Large intestine (tissue), 12 donors: ENCODE measurements at places on chromosomes 5 and 9. TPM values are rescaled to one million over a fixed set of nuclear protein-coding genes. Genes with fewer than 3 reads are reported as not detected.

- no peak for DNase-seq
- H3K27me3 ChIP-seq: no peaks in the 10 kb centered on the region
- H3K27ac ChIP-seq: no peak overlapping the region
- H3K4me1 ChIP-seq: peaks cover 43% of the 10 kb centered on the region
- H3K4me3 ChIP-seq: no peak overlapping the region
Measured at GRCh38 chr5:172861461-172861860, 27.4 kb downstream of the ERGIC1 start.

Gene SLC34A1
- not detected for polyA plus RNA-seq

Gene FCN2
- polyA plus RNA-seq: 0.04 TPM

- H3K27ac ChIP-seq: no peak overlapping the region
- no peak overlapping the region for H3K4me3 ChIP-seq
- H3K27me3 ChIP-seq: peaks cover 32% of the 10 kb centered on the region
- DNase-seq: no peak
Measured at GRCh38 chr5:140631036-140631417, 1.9 kb downstream of the CD14 start.

DNA sequence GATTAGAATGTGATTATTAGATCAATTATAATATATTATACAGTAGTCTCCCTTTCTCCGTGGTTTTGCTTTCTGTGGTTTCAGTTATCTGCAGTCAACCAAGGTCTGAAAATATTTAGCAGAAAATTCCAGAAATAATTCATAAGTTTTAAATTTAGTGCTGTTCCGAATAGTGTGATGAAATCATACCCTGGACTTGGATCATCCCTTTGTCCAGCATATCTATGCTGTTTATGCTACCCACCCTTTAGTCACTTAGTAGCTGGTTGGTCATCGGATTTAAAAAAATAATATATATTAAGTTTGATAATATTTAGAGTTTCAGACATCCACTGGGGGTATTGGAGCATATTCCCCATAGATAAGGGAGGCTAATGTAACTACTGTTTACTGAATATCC, 19.6 kb downstream of the RMI1 start:
- peaks cover 3% of the 10 kb centered on the region for H3K4me1 ChIP-seq
- H3K4me3 ChIP-seq: no peak overlapping the region
- H3K36me3 ChIP-seq: peaks cover 7% of the 10 kb centered on the region
- H3K27ac ChIP-seq: no peak overlapping the region

DNA sequence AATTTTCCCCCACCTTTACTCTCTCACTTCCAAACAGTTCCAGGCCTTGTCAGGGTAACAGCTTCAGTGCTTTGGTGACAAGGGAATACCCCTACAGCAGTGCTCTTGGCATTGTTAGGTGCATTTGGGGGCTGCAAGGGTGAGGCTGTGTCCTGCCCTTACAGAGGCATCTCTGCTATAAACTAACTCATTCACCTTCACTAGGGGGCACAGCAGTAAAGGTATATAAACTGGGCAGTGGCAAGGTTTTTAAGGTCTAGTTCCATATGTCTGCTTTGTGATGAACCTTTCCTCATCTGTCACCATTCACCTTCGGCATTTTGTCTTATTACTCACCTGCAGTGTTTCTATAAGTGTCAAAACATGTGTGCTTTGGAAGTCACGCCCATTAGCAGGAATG, 79.1 kb upstream of the GPR151 start:
- no peak overlapping the region for H3K4me3 ChIP-seq
- H3K27me3 ChIP-seq: peaks cover 3% of the 10 kb centered on the region
- H3K36me3 ChIP-seq: no peaks in the 10 kb centered on the region
- DNase-seq: no peak

Gene AMBP
- polyA plus RNA-seq: 3.6 TPM

- H3K36me3 ChIP-seq: no peaks in the 10 kb centered on the region
- H3K4me3 ChIP-seq: no peak overlapping the region
- H3K4me1 ChIP-seq: no peaks in the 10 kb centered on the region
- H3K27ac ChIP-seq: no peak overlapping the region
Measured at GRCh38 chr5:147327421-147327820, 92.6 kb downstream of the STK32A start.

- no peak overlapping the region for H3K4me3 ChIP-seq
- H3K36me3 ChIP-seq: peaks cover 38% of the 10 kb centered on the region
- H3K27ac ChIP-seq: peak overlapping the region; percentile 39
- peaks cover 5% of the 10 kb centered on the region for H3K4me1 ChIP-seq
- peak; percentile 60 for DNase-seq
Measured at GRCh38 chr9:2043881-2044462, 28.8 kb downstream of the SMARCA2 start.

Gene ITGA2
- polyA plus RNA-seq: 13.7 TPM

- no peak overlapping the region for H3K4me3 ChIP-seq
- H3K4me1 ChIP-seq: no peaks in the 10 kb centered on the region
- no peaks in the 10 kb centered on the region for H3K27me3 ChIP-seq
- H3K36me3 ChIP-seq: no peaks in the 10 kb centered on the region
Measured at GRCh38 chr5:24732184-24732583, 87.4 kb upstream of the CDH10 start.

Gene MEF2C
- 14.4 TPM for polyA plus RNA-seq

Gene FAM151B
- 1.2 TPM for polyA plus RNA-seq

DNA sequence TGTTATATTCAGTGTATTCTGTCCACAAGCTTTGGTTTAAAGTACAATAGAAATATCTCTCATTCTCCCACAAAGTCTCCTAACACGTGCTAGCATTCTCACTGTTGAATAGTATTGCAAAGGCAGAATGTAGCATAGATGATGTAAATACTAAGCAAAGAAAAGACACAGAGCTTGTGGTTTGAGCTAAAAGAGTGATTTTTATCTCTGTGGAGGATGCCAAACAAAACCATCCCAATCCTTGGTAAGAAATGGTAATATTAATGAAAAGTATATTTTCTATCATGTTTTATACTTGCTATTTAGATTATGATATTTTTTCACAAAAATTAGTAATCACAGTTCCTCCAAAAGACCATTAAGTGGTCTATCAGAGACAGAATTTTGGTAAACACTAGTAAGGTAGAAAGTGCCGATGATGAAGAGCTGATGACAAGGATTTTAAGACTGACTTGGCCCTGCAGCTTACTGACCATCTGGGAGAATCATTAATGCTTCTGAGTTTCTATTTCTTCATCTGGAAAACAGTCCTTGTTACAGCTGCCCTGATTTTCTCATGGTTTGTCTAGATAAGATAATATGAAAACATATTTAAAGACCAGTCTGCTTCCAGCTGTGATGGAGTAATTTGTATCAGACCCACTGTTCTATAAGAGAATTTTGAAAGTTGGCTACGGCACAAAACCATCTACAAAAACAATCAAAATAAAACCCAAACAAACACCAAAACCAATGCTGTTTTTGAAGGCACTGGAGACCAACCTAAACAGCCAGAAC, 510.2 kb downstream of the SPATA31D1 start:
- no peaks in the 10 kb centered on the region for H3K27me3 ChIP-seq
- H3K4me3 ChIP-seq: no peak overlapping the region
- no peaks in the 10 kb centered on the region for H3K4me1 ChIP-seq
- DNase-seq: no peak
- H3K27ac ChIP-seq: no peak overlapping the region

GRCh38 chr9:99239341-99240060, 17.4 kb downstream of the SEC61B start:
- H3K36me3 ChIP-seq: peaks cover 14% of the 10 kb centered on the region
- H3K4me3 ChIP-seq: no peak overlapping the region
- DNase-seq: no peak

GRCh38 chr9:130766927-130767307, 68.1 kb upstream of the ABL1 start:
- H3K27me3 ChIP-seq: no peaks in the 10 kb centered on the region
- peak overlapping the region; percentile 77 for H3K27ac ChIP-seq
- peak; percentile 38 for DNase-seq
- peaks cover 39% of the 10 kb centered on the region for H3K4me1 ChIP-seq
- H3K4me3 ChIP-seq: no peak overlapping the region

GRCh38 chr5:5372930-5373329, 49.5 kb upstream of the ICE1 start:
- no peaks in the 10 kb centered on the region for H3K27me3 ChIP-seq
- no peak for DNase-seq
- no peak overlapping the region for H3K27ac ChIP-seq
- H3K4me3 ChIP-seq: no peak overlapping the region
- no peaks in the 10 kb centered on the region for H3K4me1 ChIP-seq

- DNase-seq: no peak
- no peak overlapping the region for H3K4me3 ChIP-seq
- H3K36me3 ChIP-seq: no peaks in the 10 kb centered on the region
- H3K27ac ChIP-seq: no peak overlapping the region
- H3K27me3 ChIP-seq: no peaks in the 10 kb centered on the region
Measured at GRCh38 chr9:18864516-18864915, 168.5 kb downstream of the SAXO1 start.

DNA sequence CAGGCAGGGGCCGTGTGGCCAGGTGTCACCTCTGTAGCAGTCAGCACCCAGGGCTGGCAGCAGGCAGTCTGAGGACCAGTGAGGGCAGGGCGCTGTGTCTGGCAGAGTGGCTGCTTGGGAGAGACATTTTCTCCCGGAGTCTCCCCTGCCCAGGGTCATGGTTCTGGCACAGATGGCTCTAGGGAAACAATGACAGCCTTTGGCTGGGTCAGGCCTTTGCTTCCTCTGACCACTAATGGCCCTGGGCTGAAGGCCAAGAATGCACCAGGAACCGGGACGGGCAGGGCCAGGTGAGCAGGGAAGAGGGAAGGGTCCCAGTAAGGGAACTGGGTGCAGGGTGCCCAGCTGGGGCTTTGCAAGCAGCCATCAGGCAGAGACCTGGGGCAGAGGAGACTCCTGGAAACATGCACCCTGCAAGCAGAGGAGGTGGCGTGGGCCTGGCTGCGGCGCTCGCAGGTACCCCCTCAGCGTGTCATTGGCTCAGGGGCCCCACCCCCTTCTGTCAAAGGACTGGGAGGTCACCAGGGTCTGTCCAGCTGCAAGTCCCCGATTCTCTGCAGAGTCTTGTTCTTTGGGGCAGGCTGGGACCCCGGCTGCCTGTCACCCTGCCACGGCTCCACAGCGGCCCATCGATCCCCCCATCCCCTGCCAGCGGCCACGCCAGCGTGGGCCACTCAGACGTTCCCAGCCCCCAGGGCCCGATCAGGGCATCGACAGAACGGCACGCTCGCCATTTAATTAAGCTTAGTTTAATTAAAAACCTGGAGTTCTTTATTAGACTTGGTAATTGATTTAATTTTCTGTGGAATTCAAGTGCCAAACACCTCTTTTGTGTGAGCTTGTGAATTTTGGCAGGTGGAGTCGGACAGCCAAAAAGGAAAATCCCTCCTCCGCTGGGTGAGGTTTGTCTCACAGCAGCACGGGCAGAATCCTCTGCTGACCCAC, 18.9 kb upstream of the TMEM250 start:
- no peak for DNase-seq
- H3K27me3 ChIP-seq: peaks cover 47% of the 10 kb centered on the region
- no peak overlapping the region for H3K27ac ChIP-seq
- H3K36me3 ChIP-seq: no peaks in the 10 kb centered on the region
- H3K4me1 ChIP-seq: no peaks in the 10 kb centered on the region

DNA sequence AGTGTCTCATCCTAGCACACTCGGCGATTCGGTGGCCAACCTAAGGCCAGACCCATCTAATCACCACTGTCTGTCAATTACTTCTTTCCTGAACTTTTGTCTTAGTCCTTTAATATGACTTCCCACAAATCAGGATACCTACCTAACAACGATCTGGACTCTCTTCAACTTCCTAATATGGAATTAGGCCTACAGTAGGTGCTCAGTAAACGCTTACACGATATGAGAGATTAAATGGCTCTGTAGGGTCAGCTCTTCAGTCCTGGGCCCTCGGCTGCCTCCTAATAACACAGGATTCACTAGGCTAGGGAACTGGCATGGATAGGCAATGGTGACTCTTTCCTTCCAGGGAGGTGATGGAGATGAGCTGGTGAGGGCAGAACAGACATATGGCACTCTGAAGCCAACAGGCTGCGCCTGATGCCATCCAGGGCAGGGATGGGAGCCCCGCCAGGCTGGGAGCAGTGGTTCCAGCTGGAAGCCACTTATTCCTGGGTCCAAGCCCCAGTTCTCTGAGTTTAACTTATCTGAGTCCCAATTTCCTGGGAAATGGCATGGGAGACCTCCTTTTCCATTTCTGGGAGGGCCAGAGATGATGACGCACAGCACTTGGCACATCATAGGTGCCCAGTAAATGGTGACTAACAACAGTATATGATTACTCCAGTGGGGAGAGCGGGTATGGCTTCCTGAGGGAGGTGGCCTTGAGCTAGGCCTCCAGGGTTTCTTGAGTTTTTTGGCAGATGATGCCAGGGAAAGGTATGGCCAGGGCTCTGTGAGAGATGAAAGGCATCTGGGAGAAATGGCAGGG, 7.3 kb downstream of the PDGFRB start:
- no peaks in the 10 kb centered on the region for H3K27me3 ChIP-seq
- DNase-seq: no peak
- no peaks in the 10 kb centered on the region for H3K36me3 ChIP-seq
- no peak overlapping the region for H3K27ac ChIP-seq
- peaks cover 13% of the 10 kb centered on the region for H3K4me1 ChIP-seq

Gene CSF1R
- polyA plus RNA-seq: 31.0 TPM

DNA sequence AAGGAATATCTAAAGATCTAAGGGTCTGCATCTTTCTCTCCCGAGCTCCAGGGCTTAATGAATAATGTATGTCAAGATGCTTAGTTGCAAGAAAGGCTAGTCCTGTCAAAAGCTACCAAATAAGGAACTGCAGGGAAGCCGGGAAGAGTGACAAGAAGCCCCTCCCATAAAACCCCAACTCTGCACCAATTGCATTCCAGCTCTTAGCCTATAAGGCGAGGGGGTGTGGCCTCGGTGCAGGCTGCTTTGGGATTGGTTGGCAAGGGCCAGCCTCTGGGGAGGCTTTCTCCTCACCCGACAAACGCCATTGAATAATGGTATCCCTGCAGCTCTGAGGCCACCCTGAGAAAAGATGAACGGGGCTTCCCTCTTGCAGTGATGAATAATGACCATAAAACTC, 416.9 kb downstream of the RAB3C start:
- no peaks in the 10 kb centered on the region for H3K36me3 ChIP-seq
- H3K27ac ChIP-seq: no peak overlapping the region
- DNase-seq: no peak
- no peaks in the 10 kb centered on the region for H3K27me3 ChIP-seq
- H3K4me1 ChIP-seq: no peaks in the 10 kb centered on the region

DNA sequence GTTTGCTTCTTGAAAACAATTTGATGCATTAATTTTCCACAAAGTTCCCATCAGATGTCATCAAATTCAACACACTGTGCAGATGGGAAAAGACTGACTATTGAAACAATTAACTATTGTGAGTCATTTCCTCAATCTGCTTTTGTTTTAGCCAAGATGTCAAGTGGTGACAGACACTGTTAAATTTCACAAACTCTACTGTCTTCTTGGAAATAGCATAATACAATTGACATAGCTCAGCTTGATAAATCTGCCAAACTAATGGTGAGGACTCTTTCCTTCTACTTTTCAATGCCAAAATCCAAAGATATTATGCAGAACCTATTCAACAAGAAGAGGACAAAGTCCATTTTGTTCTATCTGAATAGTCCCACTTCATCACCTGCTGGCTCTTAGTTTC, 242.3 kb downstream of the CAAP1 start:
- no peak overlapping the region for H3K27ac ChIP-seq
- no peak for DNase-seq
- H3K36me3 ChIP-seq: no peaks in the 10 kb centered on the region
- H3K4me3 ChIP-seq: no peak overlapping the region
- no peaks in the 10 kb centered on the region for H3K4me1 ChIP-seq
